A549 treated with ZK216348 at 1 μM for 4 hours (cell line): ENCODE measurements at places on chromosomes 13 and 19. TPM values are rescaled to one million over a fixed set of nuclear protein-coding genes. Genes with fewer than 3 reads are reported as not detected.

The GTF2F1 gene
- total RNA-seq = 60.4 to 67.1 TPM (median 63.6 TPM) in 5 replicates

The RDH13 gene
- 14.5 to 21.2 TPM (median 20.8 TPM) in 5 replicates for total RNA-seq

The IZUMO2 gene
- not detected in 5 replicates for total RNA-seq

The ZNF556 gene
- total RNA-seq = 0.19 TPM in 1 of 5 replicates, not detected in the others

The SBSN gene
- total RNA-seq = 2.6 to 4.4 TPM (median 3.2 TPM) in 5 replicates

The SIGLEC8 gene
- not detected in 5 replicates for total RNA-seq

The MBD3L2 gene
- not detected in 5 replicates for total RNA-seq

The ZFP36 gene
- 102 to 201 TPM (median 151 TPM) in 5 replicates for total RNA-seq

The CERS1 gene
- total RNA-seq = 3.1 to 7.2 TPM (median 6.3 TPM) in 5 replicates

The CEACAM8 gene
- not detected in 5 replicates for total RNA-seq
